ENCODE measurements at places on chromosomes 3 and 15. TPM values are rescaled to one million over a fixed set of nuclear protein-coding genes. Genes with fewer than 3 reads are reported as not detected.

ABHD14A gene
- 23.1 TPM for total RNA-seq

AADACL2 gene
- not detected for total RNA-seq

DNA sequence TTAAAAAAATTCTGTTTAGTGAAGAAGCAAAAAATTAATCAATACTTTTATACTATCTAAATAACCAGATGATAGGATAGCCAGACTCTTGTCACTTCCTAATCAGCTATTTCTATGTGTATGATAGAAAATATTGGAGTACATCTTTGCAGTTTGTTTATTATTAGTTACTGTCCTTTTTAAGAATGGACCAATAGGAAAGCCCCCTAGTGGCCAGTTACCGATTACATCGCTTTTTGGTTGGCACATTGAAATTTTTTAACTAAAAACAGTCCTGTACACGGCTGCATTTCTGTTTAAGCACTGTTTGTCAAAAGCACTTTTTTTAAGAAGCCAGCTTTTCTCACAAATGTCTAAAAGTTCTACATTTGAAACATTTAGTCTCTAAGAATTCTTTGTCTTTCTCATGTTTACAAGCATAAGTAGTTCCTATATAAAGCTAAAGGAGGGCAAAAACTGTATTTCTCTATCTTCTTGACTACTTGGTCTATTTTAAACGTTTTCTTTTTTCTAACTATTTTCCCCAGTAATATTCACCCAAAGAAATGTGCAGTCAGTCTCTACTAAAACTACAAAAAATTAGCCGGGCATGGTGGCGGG lies 253.2 kb upstream of the LRTM1 start:
- DNase-seq, result peak; percentile 53

DNA sequence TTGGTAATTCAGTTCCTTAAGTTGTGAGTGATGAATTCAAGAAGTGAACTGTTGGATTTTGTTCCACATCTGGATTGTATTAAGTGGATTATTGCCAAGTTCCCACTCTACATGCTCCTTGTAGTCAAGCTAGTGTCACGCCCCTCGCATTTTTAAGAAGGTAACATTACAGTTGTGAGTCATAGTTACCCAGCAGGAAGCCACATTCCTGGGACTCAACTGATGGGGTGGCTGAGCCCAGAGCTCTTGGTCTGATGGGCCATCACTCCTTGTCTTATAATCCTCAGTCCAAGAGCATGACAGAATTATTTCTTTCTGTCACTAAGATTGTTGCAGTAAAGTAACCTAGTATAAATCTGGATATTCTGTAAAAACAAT lies 102.7 kb downstream of the PTPRG start:
- peak; percentile 86 for DNase-seq

AGBL1 gene
- total RNA-seq, result under 0.01 TPM

DNA sequence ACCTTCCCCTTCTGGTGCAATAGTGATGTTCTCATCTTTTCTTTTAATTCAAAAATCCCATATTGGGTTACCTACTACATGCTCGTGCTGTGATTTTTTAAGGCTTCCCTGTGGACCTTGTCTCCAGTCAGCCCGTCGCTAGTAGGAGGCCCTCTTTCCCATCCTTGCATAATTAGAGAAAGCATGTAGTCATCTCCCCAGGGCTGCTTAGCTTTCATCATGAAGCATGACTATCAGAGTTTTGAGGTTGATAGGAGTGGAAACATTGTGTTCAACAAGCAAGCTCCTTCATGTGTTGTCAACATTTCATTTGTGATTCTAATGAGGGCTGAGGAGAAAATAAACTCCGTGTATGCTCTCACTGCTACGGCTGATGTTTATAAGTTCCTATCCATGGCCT lies 8.7 kb upstream of the LRTM1 start:
- peak; percentile 43 for DNase-seq

GRCh38 chr3:188993181-188993580 lies 178.6 kb upstream of the TPRG1 start:
- DNase-seq, result no peak

FBXW12 gene
- not detected for total RNA-seq

DNA sequence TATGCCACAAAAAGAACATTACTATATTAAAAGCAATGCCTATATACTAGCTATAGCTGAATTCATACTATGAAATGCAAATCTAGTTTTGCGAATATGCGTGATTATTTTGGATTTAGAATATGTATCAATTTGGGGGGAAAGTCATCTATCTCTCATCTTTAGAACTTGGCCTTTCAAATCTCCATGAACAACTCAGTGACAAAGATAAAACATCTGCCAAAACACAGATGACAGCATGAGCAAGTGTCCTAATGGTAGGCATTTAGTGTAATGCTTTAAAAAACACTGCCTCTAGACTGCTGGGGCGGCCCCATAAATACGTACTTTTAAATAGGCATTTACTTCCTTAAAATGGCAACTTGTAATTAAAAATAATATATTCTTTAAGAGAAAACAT lies 2.7 kb downstream of the CD47 start:
- DNase-seq, result no peak

MEIS2 gene
- 13.4 TPM for total RNA-seq

- peak; percentile 38 for DNase-seq
Measured at GRCh38 chr3:11507719-11508118, 136.0 kb downstream of the VGLL4 start.

TICRR gene
- 8.0 TPM for total RNA-seq

DNA sequence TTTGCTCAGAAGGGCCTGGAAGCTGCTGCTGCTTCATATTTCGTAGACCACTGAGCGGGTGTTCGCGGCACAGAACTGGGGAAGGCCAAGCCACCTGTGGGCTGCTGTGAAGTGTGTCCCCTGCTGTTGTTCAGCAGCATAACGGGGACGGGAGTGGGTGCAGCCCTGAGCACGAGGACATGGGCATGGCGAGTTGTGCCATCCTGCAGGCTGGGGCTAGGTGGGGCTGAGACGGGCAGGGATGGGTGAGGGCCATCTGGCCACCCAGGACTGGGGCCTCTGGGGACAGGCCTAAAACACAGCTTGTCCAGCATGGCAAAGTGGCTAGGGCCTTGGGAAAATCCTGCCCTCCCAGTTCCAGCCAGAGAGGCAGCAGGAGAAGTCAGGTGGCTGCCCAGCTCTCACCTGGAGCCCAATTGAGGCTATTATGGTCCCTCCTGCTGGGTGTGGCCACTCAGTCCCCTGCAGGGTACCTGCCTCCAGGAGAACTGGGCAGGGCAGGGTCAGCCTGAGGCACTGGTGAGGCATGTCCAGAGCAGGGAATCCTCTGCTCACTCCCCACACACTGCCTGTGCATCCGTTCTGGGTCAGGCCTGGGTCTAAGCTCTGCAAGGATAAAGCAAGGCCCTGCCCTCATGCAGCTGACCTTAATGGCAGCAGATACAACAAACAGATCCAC lies 29.5 kb downstream of the CFAP100 start:
- no peak for DNase-seq

GRCh38 chr3:635393-635792 lies 438.8 kb downstream of the CHL1 start:
- DNase-seq, result no peak

DNA sequence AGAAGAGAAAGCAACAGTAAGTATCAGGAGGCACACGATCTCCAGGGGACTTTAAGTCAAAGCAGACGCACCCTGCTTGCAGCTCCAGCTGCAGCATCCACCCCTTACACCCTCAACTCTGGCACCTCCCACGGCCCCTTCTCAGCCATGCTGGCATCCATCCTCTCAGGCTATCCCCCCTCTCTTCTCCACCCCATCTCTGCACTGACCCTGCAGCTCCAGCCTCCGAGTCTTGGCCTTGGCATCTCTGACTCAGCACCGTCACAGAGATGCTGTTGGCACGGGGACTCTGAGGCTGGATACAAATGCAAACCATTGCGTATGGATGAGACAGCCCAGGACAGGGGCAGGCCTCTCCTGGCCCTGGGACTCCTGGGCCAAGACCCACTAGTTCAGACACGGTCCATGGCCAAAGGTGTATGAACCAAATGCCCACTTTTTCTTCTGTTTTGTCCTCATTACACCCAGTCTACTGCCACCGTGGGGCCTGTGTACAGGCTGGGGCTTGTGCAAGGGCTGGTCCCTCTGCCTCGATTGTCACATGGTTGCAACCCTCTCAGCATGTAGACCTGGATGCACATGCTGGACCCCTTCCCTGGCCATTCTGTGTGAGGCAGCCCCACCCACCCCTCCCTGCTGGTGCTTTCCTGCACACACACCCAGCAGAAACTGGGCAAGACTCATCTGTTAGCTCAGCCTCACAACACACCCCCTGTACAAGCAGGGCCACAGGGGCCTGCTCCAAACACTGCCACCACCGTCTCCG lies 18.7 kb upstream of the ZXDC start:
- DNase-seq, result peak; percentile 24

DNA sequence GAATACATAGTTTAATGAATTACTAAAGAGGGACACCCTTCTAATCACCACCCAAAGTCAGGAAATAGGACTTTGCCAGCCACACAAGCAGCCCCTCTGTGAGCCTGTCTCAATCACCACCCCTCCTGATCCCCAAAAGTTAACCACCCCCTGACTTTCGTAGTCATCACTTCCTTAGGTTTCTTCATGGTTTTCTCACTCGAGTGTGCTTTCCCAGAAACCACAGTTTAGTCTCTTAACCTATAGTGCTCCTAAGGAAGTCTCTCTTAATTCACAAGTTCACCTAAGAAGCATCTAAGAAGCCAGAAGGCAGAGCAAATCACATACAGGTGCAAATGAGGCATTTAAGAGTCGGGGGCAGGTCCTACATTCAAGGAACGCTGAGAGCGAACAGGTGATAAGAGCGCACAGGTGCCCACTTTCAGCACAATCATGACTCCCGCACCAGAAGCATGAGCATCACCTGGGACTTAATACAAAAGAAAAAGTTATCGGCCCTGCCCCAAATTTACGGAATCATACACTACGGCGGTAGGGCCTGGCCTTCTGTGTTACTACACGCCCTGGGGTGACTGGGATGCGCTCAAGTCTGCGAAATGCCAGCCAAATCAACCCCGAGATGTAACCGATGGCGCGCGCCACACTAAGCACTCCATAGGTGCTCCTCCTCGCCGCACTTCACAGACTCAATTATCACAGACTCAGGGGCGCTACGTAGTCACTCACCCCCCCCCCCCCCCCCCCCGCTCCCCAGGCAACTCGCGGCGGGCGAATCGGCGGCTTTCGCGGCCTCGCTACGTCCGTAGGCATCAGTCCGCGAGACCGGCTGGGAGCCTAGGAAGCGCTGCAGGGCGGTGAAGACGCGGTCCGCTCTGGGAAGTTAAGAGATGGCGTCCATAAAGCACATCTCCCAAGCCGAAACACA lies 815 bp downstream of the ULK4 start:
- DNase-seq, result peak; percentile 53

DNA sequence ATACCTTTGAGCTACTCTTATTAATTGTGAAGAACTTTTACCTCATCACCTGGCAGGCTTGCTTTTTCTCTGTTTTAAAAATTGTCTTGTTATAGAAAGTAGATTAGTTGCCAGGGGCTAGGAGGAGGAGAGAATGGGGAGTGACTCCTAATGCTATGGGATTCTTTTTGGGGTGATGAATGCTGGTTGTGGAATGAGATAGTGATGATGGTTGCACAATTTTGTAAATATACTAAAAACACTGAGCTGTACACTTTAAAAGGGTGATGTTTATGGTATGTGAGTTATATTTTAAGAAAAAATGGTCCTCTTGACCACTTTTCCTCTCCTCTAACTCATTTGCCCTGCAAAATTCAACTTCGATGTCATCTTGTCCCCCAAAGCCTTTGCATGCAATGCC lies 31.8 kb upstream of the LRIG1 start:
- DNase-seq, result no peak

- no peak for DNase-seq
Measured at GRCh38 chr3:97121386-97121785, 307.0 kb downstream of the EPHA6 start.

- no peak for DNase-seq
Measured at GRCh38 chr3:156643729-156644389, 30.5 kb upstream of the TIPARP start.

DNA sequence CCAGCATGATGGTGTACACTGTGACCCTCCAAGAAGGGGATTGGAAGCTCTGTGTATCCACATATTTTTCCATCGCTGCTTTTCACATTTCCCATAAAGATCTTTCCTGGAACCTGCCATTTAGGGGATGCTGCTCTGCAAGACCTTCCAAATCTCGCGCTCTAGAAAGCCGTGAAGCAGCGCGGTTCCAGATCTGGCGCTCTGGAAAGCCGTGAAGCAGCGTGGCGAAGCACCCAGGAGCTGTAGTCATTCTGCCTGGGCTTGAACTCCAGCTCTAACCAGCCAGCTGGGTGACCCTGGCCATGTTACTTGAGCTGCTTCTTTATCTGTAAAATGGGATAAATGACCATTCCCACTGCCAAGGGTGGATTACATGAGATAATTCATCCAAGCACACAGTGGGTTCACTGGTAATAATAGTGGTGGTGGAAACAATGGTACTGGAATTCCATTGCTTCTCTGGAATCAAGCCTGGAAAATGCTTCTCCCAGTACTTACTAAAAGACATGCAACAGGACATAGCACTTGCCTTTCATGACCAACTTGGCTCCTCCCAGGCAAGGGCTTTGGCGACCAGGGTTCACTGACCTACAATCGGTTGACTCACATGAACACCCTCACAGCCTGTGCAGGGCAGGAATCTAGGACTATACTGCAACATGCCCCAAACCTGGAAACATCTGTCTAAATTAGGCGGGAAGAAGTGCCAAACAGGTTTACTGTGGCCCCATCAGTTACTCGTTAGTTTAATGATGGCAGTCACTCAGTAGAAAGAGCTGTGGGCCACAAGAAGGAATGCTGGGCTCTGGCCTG lies 70.7 kb downstream of the XXYLT1 start:
- DNase-seq, result peak; percentile 31

- no peak for DNase-seq
Measured at GRCh38 chr15:58626378-58626777, 123.1 kb downstream of the ADAM10 start.

GRCh38 chr15:35181538-35181937 lies 96.4 kb upstream of the NANOGP8 start:
- DNase-seq, result peak; percentile 51

MAGI1 gene
- total RNA-seq, result 5.5 TPM

DNA sequence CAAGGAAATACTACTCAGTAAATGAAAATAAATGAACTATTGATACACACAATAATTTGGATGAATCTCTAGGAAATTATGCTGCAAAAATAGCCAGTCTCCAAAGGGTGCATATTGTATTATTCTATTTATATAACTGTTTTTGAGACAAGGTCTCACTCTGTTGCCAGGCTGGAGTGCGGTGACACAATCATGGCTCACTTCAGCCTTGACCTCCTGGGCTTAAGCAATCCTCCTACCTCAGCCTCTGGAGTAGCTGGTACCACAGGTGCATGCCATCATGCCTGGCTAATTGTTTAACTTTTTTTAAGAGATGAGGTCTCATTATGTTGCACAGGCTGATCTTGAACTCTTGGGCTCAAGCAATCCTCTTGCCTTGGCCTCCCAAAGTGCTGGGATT lies 12.5 kb downstream of the KLHDC8B start:
- no peak for DNase-seq

GRCh38 chr3:30699927-30700326 lies 93.5 kb downstream of the TGFBR2 start:
- DNase-seq, result no peak

GRCh38 chr15:23647421-23648370 lies at the start of gene MAGEL2:
TSS of gene MAGEL2 (minus strand) at chr15:23647867. CDS start at chr15:23647742, 125 bp downstream.
- DNase-seq, result peak; percentile 5
